ENCODE measurements at places on chromosomes 4 and X. TPM values are rescaled to one million over a fixed set of nuclear protein-coding genes. Genes with fewer than 3 reads are reported as not detected.

The TCEAL6 gene
- not detected for polyA plus RNA-seq

The OPRPN gene
- not detected for polyA plus RNA-seq

The SLIT2 gene
- polyA plus RNA-seq = 29.0 TPM

The DIPK2B gene
- polyA plus RNA-seq = not detected

The CSAG2 gene
- not detected for polyA plus RNA-seq

The PSAPL1 gene
- polyA plus RNA-seq = not detected

The CFI gene
- not detected for polyA plus RNA-seq

The CORIN gene
- polyA plus RNA-seq = 0.25 TPM

The CDX4 gene
- polyA plus RNA-seq = not detected

The BRCC3 gene
- 28.1 TPM for polyA plus RNA-seq

The USP11 gene
- 215 TPM for polyA plus RNA-seq

The STAG2 gene
- 26.5 TPM for polyA plus RNA-seq

The CSAG3 gene
- polyA plus RNA-seq = 1.2 TPM

The CFAP47 gene
- polyA plus RNA-seq = not detected

The GAGE13 gene
- not detected for polyA plus RNA-seq

The PYURF gene
- polyA plus RNA-seq = 251 TPM

The SASH3 gene
- polyA plus RNA-seq = not detected

The ZBTB49 gene
- polyA plus RNA-seq = 16.3 TPM

The SOWAHB gene
- not detected for polyA plus RNA-seq

The NUDT11 gene
- 118 TPM for polyA plus RNA-seq

The DMRTC1 gene
- polyA plus RNA-seq = not detected

The ATP1B4 gene
- not detected for polyA plus RNA-seq

The ZDHHC15 gene
- polyA plus RNA-seq = 9.3 TPM

The LRIT3 gene
- polyA plus RNA-seq = 0.78 TPM

The FRG2 gene
- polyA plus RNA-seq = not detected

The PFKFB1 gene
- polyA plus RNA-seq = 0.51 TPM

The CC2D2A gene
- 10.7 TPM for polyA plus RNA-seq

The SMIM31 gene
- not detected for polyA plus RNA-seq

The ERCC6L gene
- 0.12 TPM for polyA plus RNA-seq

The RTL9 gene
- 0.58 TPM for polyA plus RNA-seq

The PPM1K gene
- polyA plus RNA-seq = 177 TPM
